ENCODE measurements at places on chromosomes 5 and 9.

GRCh38 chr5:75168026-75168735, 68.5 kb downstream of the ANKRD31 start:
- DNase-seq, result no peak

GRCh38 chr9:107239474-107239873, 43.6 kb upstream of the RAD23B start:
- no peak for DNase-seq

DNA sequence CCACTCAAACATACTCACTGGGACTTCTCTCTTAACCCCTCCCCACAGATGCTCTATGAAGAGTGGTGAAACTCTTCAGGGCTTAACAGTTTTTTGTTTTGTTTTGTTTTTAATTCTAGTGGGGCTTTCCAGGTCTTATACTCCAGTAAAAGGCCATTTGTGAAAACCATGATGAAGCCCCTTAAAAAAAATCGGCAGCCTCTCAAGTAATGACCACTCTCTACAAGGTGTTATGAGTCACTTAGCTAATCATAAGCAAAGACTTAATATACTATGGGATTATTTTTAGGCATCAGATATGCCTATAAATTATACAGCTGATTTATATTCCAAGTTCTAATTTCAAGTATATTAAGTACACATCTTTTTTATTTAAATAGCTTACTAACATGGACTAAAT, 607.9 kb downstream of the RAB3C start:
- DNase-seq, result no peak

DNA sequence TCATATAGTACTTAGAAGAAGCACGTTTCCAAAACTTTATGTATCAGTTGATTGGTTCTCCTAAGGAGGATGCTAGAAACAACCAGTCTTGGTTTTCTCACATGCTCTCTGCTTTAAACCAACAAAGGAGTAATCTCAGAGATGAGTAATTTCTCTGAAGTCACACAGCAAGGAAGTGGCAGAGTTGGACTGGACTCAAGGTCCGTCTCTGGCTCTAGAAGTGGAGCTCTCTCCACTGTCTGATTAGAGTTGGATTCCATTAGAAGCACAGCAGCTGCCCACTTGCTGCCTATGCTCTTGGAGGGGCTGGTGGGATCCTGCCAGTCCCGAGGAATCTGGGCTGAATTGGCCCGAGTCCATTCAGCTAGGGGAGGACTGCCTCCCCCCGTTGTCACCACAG, 21.0 kb downstream of the RALGPS1 start:
- DNase-seq, result no peak

DNA sequence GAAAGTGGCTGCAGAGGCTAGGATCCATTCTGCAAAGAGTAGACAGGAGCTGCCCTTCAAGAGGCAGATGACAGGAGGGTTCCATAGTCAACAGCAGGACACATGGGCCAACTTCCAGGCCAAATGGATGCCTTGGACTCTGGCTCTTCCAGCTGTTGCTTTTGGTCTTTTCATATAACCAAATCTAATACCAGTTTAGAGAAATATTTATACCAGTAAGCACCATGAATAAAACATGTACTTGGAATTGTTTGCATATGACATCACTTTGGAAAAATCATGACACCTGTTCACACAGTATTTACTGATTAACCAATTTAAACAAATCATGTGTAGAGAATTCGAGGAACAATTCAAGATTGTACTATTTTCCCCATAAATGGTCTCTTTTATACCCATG, 481.3 kb downstream of the DMRT2 start:
- DNase-seq, result no peak

GRCh38 chr9:132152231-132152630, 9.6 kb upstream of the NTNG2 start:
- DNase-seq, result no peak

DNA sequence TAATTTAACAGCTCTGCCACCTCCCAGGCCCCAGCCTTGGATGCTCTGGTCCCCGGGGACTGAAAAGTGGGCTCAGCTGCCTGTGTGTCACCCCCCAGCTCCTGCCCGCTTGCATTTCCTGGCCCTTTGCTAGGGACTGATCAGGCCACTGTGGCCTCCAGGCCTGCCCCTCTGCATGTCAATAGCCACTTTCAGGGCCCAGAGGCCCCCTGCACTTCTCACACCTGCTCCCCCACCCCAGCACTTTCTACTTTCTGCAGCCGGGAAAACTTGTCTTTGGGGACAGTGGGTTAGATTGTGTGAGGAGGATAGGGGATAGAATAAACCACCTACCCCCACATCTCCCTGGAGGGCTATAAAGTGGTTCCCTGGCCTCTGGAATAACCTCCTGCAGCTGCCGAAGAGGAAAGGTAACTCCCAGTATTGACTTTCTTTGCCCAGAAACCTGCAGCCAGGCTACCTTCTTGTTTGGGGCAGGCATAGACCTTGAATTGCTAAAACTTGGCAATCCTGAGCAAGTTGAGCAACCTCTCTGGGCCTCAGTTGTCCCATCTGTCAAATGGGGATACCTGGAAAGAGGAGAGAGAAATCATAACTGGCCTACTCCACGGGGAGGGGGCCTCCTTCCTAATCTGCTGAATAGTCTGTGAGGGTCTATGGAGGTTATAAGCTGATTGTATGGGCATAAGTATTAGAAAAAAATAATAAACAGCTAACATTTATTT, 7.8 kb downstream of the AIF1L start:
- no peak for DNase-seq

All from GM04504 (cell line).